Ecto neural progenitor cell (in vitro differentiated cells): ENCODE measurements at places on chromosomes 11 and 22.
A peak's percentile ranks its signal among the peaks of the same experiment; 100 is the strongest.

- no peak for DNase-seq
These were observed 30.0 kb upstream of the SEZ6L start for GRCh38 chr22:26139310-26139709.

- no peak for DNase-seq
These were observed 7.8 kb downstream of the UCP2 start for GRCh38 chr11:73974604-73975478.

DNA sequence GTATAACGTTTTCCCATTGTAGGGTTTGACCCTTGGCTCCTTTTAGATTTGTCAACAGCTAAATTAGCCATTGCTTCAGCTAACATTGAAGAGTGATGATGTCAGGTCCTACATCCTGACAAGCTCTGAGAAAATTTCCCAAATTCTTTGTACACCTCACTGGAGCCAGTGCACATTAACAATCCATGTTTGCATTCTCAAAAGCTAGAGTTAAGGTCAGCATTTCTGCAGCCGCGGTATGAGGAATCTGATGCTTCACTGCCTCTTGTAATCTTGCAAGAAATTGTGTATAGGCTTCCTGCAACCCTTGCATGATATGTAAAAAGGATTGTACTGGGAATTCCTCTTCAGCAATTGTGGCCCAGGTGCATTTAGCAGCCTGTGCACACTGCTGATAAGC, 33.1 kb upstream of the NCAM1 start:
- DNase-seq = no peak

- DNase-seq = no peak
These were observed 15.4 kb downstream of the RRP8 start for GRCh38 chr11:6588018-6588417.

- no peak for DNase-seq
These were observed 306.1 kb downstream of the C11orf87 start for GRCh38 chr11:109728056-109728455.

DNA sequence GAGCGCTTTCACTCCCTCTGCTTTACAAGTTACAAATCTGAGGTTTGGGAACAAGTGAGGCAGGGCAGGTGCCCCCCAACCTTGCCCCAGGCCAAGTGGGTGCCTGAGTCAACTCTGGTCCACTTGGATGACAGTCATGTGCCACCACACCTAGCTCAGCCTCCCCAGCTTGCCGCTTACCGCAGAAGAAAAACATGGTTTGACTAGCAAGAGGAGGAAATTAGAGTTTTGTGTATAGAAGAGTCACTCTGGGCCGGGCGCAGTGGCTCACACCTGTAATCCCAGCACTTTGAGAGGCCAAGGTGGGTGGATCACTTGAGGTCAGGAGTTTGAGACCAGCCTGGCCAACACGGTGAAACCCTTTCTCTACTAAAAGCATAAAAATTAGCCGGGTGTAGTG, 27.7 kb upstream of the CHKA start:
- DNase-seq = no peak

GRCh38 chr22:20565761-20566160, 58.4 kb downstream of the MED15 start:
- no peak for DNase-seq

DNA sequence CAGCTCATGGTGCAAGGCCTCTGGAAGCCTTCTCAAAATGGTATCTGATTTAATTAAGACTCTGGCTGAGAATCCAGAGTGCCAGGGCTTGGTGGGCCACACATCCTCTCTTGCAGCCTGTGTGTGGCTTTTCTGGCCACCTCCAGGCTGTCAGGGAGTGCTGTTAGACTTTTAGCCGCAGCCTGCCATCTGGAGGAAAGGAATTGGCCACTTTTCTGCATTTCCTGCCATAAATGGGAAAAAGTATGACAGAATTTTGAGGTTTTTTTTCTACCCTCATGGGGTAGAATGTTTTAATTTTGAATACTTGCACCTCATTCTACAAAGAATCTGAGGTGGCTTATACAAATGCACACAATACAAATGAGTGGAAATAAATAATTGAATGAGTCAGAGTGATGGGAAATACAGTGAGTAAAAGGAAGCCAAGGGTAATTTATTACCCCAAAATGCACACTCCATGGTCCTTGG, 218.4 kb downstream of the ADAMTS15 start:
- DNase-seq = no peak

DNA sequence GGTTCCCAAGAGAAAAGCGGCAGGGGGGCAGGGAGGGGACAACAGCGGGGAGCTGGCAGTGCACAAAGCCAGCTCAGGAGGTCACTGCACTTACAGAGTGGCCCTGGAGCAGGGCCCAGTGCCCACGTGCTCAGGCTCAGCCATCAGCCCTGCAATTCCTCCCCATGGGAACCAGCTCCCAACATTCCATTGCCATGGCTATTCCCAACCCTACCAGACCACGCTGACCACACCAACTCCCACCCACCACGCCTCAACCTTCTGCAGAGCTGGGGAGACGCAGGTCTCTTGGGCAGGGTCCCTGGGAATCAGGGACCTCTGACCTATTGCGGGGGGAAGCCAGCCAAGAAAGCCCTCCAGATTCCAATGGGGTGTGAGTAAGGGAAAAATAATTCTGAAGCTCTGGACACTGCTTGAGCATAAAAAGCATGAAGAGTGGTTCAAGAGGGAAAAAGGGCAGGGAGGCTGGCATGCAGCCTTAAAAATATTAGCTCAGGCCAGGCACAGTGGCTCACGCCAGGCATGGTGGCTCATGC, 38.3 kb upstream of the TFIP11 start:
- peak; percentile 53 for DNase-seq

GRCh38 chr11:133385781-133386180, 146.5 kb downstream of the OPCML start:
- DNase-seq = no peak

- DNase-seq = peak; percentile 64
These were observed 31.7 kb downstream of the KIRREL3 start for GRCh38 chr11:126968915-126969314.

DNA sequence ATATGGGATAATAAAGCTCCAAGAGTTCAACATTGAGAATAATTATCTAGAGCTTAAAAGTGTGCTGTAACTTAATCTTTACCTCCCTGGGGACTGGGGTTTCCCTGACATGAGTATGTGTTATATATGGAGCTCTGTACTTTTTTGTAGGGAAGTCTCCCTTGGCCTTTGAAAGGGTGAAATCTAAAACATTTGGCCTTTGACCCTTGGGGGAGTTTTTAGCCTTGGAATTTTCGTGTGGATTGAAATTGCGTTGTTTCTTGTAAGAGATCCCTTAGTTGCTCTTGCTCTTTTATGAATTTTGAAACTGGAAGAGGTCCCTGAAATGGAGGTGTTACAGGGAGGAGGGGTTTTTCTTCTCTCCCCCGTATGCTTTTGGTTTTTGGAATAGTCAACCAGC, 450.0 kb downstream of the NELL1 start:
- DNase-seq = no peak

DNA sequence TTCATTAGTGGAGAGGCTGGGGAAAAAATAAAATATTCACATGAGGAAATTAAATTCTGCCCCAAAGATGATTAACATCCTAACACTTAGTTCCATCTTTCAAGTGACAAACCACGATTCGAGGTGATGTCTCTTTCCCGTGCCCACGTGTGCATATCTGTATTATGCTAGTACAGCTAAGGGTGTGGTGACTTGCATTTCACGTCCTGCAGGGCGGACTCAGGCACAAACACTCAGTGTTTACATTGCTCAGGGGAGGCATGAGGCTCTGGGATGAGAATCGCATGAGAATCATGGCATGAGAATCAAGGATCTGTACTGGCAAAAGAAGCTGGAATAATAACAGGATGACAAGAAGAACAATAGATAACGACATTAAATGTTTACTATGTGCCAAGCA, 179.4 kb downstream of the NTM start:
- no peak for DNase-seq

GRCh38 chr11:62127941-62128770, 4.3 kb downstream of the INCENP start:
- DNase-seq = no peak

DNA sequence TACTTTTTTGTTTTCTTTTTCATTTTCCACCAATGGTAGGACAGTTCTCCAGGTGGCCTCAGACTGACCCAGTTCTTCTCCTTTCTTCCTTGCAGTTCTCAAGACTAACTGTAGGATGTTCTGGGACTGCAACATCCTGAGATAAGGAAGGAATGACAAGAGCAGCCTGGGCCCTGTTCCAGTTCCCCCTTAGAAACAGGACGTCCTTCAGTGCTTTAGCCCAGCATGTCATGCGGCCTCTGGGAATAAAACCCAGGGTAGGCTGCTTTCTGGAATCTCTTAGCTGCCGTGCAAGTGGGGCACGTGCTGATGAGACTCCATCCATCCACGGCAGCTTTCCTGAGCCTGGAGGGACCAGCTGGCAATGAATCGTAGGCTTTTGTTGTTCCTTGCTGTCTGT, 24.0 kb upstream of the CADM1 start:
- no peak for DNase-seq

- no peak for DNase-seq
These were observed 48.2 kb downstream of the HIRA start for GRCh38 chr22:19383292-19383691.

GRCh38 chr11:9206496-9206895, 58.7 kb downstream of the DENND5A start:
- DNase-seq = no peak

- peak; percentile 33 for DNase-seq
These were observed 44.0 kb downstream of the FEZ1 start for GRCh38 chr11:125452125-125452470.

- no peak for DNase-seq
These were observed 124.2 kb upstream of the TBCEL start for GRCh38 chr11:120899720-120900119.

- no peak for DNase-seq
These were observed 61.9 kb downstream of the ARHGEF12 start for GRCh38 chr11:120398132-120398531.

DNA sequence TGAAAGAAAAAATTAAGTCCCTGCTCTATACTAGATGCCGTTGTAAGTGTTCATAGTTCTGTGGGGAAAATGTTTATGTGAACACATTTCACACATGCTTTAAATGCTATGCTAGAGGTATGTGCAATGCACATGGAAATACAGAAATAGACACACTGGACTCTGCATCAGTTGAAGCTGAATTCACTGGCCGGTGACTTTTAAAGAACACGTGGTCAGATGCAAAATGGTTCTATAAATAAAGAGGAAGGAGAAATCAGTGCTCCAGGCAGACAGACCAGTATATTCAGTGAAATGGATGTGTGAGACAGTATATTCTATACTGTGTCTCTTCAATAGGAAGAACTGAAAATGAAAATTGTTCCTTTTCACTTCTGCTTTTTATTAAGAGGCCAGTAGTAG, 29.9 kb downstream of the TRPC6 start:
- DNase-seq = no peak

DNA sequence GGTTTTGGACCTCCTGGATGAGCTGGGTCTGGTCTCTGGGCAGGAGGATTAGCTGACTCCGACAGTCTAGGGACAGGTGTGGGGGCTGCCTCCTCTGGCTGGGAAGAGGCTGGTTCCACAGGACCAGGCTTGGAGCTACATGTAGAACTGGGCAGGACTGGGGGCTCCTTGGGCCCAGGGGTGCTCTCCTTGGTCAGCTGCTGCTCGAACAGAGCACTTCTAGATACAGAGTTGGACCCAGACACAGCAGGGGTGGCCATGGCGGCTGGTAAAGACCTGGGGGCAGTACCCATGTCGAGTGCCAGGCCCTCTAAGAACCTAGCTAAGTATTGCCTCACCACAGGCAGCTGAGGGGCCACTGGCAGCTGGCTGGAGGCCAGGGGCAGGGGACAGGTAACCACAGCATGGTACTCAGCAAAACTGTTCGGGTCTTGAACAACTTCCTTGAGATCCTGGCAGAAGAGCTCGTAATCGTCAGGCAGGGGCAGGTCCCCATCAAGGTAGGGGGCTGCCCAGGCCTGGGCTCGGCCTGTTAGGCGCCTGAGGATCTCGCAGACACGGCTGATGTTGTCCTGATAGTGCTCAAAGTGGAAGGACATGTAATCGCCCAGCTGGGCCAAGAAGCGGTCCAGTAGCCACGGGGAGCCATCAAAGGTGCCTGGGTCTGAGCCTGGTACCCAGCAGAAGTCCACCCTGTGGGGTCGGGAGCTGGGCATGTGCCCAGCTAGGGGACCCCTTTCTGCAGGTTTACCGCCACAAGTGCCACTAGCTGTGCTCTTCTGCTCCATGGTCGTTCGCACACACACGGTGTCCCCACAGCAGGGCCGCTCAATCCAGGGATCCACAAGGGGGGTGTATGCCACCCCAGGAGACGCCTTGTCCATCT, 3.1 kb downstream of the GNB1L start:
- DNase-seq = no peak

- no peak for DNase-seq
These were observed 2.5 kb upstream of the EIF4ENIF1 start for GRCh38 chr22:31492151-31492550.

DNA sequence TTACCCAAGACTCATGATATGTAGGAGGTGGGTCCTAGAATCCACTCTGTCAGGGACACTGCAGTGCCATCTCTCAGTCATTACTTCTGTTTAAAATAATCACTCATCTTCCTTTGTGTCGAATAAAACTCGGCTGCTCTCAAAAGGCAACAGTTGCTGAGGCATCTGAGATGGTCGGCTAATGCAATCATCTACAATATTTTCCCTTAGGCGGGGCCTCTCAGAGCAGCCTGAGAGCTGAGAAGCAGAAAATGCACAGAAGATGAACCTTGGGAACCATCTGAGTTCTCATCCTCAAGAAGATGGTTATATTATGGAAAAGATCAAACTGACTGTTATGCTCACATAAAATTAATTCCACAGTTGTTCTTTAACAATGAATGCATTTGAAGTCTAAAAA, 1518.2 kb upstream of the TENM4 start:
- DNase-seq = no peak

GRCh38 chr11:85266646-85267045, 360.5 kb downstream of the DLG2 start:
- DNase-seq = no peak

DNA sequence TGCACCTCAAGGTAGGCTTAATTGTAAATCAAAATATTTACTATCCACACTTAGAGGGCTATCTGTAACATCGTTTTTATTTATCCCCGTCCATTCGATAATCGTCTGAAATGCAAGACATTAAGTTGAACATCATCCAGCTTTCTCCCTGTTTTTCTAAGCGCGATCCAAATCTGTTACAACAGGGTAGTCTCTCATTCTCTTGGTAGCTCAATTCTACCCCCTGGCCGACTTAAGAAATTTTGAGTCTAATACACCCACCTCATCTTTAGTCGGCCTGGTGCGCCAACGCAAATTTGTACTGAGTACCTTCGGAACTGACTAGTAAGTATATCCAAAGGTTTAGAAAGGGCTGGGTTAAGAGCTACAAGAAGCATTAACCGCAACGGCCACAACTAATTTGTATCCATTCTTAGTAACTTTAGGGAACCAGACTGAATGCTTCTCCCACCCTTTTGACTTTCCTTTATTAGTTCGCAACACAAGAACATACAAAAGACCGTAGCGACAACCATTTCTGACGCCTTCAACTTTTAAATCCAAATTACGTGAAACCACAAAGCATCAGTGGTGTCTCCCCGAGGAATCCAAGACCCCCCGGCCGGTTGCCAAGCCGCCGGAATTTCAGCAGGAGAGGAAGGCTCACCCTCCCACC, 1.0 kb upstream of the ZNF143 start:
- peak; percentile 50 for DNase-seq

DNA sequence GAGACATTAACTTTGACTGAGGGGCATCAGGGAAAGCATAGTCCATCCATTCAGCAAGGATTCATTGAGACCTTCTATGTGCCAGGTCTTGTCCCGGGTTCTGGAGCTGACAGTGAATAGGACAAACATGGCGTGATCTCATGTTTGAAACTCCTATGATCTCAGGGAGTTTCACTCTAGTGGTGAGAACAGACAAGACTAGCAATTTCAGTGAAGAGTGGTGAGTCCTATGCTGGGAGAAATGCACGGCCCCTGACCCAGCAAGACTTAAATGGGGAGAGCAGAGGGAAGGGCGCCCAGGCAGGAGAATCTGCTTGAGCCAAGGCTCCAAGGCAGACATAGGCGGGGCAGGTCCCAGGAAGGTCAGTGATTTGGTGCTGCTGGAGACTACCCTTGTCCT, 155.7 kb downstream of the CEP164 start:
- DNase-seq = no peak
